ENCODE measurements at places on chromosomes 2 and 18.

- no peak for DNase-seq
Observed at GRCh38 chr2:165295643-165296042, 56.4 kb downstream of the SCN2A start.

DNA sequence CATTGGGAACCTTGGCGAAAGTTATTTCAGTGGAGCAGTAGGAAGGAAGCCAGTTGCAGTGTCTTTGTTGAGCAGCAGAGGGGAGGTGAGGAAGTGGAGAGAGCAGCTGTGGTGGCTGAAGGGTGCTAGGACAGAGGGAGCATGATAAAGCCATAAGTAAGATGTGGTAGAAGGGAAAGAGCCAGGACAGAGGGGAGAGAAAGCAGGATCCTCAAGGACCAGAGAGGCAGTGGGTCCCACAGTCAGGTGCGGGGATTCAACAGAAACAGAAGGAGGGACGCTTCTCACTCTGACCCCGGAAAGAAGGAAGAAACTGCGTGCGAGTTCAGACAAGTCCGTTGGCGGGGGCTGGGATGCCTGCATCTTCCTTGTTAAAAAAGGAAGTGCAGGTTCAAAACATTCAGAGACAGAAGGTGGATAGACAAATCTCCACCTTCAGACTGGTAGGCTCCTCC is at the start of gene CXCR2:
TSS of gene CXCR2 (plus strand) at position 403 of the 455 bp plus-strand sequence. CDS start 8,774 bp downstream, outside the sequence.
- no peak for DNase-seq

DNA sequence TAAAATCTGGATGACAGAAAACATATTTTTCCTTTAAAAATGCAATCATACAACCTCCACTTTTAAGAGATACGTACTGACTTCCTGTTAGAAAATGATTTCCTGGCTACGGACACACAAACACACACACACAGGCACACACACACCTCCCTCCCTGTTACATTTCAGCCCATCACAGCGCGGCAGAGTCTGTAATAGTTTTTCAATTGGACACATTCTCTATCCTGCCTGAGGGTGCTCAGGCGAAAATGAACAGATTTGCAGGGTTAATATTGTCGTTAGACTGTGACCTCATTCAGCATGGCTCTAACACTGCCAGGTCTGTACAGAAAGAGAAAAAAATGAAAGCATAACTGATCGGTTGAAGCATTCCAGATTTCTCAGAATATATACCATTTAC is 45.0 kb downstream of the KCTD1 start:
- no peak for DNase-seq

- DNase-seq = peak; percentile 73
Observed at GRCh38 chr2:73984922-73985307, 205 bp downstream of the TET3 start.

DNA sequence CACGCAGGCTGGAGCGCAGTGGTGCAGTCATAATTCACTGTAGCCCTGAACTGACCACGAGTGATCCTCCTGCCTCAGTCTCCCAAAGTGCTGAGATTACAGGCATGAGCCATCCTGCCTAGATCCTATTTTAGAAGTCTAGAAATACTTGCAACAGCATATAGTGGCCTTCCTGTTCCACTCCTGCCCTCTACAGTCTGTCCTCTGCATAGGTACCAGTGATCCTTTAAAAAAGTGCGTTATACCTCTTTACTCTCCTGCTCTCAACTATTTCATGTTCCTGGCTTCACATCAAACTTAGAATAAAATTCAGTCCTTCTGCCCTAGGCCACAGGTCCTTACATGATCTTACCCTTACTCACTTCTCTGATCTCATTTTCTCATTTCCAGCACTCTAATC is 6.0 kb downstream of the COMMD1 start:
- no peak for DNase-seq

DNA sequence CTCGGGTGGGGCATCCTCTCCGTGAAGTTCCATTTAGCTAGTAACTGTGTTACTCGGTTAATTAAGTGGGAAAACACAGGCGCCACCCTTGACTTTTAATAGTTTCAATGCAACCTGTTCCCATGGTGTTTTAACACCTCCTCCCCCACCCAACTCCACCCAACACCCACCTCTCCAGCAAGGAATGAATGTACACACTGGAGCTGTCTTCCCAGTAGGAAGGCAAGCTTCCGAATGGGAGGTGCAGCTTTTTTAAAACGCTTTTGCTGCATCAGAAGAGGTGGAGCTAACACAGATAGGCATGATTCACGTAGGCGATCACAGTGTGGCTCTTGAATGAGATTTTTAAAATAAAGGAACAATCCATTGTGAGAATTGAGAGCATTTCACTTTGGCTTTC is 73.8 kb upstream of the AGAP1 start:
- no peak for DNase-seq

- DNase-seq = no peak
Observed at GRCh38 chr2:105778080-105778607, 33.4 kb downstream of the NCK2 start.

- no peak for DNase-seq
Observed at GRCh38 chr2:218402491-218402901, 2.8 kb downstream of the CTDSP1 start.

DNA sequence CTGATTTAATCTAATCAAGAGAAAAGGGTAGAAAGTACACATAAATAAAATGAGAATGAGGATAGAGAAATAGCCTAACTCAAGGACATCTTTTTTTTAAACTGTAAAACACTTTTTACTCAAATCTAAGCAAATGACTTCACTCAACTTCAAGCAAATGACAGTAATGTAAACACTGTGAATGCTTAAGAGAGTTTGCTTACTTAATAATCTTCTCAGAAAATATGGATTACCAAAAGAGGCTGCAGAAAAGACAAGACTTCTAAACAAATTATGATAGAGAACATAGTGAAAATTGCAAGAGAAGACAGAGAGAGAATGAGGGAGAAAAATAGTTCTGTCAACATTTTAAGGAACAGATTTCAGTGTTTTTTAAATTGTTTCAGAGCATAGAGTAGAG is 52.5 kb downstream of the FAM124B start:
- no peak for DNase-seq

DNA sequence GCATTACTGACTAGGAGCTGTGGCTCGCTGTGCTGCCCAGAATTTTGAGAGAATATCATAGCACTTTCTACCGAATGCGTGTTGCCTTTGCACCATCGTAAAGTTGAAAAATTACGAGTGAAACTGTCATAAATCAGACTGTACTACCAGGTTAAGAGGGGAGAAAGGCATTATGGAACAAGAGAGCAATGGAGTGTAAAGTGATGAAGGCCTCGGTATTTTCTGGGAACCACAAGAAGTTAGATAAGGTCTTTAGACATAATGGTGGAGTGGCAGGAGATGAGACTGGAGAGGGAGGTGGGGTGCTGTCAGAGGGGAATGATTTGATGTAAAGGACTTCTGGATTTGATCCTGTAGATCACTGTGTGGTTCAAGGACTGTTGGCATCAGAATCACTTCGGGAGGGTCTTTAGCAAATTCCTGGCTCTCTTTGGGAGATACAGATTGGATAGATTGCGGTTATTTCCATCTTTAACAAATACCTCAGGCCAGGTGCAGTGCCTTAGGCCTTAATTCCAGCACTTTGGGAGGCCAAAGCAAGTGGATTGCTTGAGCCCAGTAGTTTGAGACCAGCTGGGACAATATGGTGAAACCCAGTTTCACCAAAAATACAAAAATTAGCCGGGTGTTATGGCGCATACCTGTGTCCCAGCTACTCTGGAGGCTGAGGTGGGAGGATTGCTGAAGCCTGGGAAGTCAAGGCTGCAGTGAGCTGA is 4.9 kb upstream of the ADGRF3 start:
- no peak for DNase-seq

- no peak for DNase-seq
Observed at GRCh38 chr2:164954186-164954585, 1.1 kb downstream of the SLC38A11 start.

GRCh38 chr2:98769114-98769476 is 38.2 kb upstream of the MGAT4A start:
- DNase-seq = no peak

GRCh38 chr2:106108351-106108750 is 85.8 kb downstream of the UXS1 start:
- no peak for DNase-seq

- DNase-seq = no peak
Observed at GRCh38 chr2:118242216-118242615, 153.9 kb downstream of the INSIG2 start.

- DNase-seq = no peak
Observed at GRCh38 chr2:238163481-238164198, 4.9 kb downstream of the ERFE start.

DNA sequence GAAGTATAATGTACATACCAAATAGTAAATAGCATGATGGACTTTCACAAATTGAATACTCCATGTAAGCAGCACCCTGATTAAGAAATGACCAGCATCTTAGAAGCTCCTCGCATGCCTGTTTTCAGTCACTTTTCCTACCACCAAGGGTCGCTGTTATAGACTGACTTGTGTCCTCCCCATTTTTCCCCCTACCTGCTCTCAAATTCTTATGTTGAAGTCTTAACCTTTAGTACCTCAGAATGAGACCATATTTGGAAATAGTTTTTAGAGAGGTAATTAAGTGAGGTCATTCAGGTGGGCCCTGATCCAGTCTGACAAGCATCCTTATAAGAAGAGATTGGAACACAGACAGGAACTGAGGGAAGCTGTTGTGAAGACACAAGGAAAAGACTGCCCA is 125.9 kb downstream of the LYPD6 start:
- no peak for DNase-seq

DNA sequence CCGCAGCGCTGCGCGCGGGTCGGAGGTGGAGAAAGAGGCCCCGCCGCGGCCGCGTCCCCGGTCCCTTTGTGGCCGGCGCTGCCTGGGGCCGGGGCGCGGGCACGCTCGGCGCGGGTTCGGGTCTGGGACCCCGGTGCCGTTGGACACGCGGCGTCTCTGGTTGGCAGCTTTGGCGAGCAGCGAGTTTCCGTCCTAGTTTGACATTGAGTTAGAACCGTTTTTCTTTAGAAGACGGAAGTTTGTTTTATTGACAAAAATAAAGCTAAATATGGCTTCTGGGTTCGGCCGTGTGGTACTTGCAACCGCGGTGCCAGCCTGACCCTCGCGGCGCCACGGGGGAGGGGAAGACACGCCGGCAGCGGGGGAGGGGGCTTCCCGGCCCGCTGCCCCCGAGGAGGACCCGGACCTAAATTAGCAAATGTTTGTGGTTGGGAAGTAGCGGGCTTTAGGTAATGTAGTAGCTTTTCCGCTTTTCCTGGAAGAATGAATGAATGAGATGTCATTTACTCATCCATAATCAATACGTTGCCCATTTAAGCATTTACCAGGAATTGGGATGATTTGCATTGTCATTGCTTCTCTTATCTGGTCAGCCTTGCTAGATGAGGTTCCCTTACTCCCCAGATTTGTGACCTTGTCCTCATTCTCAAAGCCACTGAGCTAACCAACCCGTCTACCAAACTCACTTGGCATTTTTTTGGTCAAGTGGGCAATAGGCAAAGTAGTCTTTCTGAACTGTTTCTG is 530 bp downstream of the GALNT1 start:
- peak; percentile 19 for DNase-seq

- no peak for DNase-seq
Observed at GRCh38 chr2:149290662-149291061, 39.7 kb upstream of the LYPD6 start.

DNA sequence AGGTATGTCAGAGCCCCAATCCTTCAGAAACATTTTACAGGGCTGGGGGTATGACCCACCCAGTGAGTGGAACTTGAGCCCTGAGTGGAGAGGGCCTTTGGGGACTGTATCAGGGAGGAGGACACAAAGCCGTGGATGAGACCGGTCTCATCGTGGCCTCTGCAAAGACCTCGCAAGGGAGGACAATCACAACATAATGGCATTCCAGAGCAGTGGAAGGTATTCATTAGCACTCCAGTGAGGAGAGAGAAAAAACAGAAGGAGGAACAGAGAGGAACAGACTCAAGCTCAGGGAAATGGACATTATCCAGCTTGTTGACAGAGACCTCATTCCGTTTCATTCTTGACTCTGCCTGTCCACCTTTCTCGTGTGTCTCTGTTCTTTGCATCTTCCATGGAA is 38.8 kb upstream of the CTAGE1 start:
- DNase-seq = no peak

GRCh38 chr2:55862673-55863390 is 60.8 kb downstream of the EFEMP1 start:
- DNase-seq = no peak

DNA sequence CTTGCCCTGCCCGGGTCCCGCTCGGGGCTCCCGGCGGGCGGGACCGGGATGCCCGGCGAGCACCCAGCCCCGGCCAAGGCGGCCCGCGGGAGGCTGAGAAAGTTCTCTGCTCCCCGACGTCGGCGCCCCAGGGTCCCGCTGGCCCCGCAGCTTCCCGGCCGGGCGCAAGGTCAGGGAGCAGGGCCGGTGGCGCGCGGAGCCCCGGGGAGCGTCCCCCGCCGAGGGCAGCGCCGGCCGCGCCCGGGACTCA is 331 bp downstream of the SERPINE2 start:
- no peak for DNase-seq

DNA sequence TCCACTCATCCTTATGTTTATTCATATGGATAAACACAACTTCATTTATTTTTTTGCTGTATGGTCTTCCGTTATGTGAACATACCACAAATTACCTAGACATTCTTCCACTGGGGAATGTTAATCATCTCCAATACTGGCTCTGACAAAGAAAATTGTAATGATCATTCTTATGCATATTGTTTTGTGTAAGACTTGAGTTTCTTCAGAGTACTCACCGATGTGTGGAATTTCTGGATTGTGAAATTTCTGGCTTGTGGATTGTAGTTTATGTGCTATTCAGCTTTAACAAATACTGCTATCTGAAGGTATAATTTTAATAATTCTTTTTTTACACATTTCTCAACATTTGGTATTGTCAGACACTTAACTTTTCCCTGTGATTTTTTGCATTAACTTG is 212.2 kb upstream of the THUMPD2 start:
- DNase-seq = no peak

DNA sequence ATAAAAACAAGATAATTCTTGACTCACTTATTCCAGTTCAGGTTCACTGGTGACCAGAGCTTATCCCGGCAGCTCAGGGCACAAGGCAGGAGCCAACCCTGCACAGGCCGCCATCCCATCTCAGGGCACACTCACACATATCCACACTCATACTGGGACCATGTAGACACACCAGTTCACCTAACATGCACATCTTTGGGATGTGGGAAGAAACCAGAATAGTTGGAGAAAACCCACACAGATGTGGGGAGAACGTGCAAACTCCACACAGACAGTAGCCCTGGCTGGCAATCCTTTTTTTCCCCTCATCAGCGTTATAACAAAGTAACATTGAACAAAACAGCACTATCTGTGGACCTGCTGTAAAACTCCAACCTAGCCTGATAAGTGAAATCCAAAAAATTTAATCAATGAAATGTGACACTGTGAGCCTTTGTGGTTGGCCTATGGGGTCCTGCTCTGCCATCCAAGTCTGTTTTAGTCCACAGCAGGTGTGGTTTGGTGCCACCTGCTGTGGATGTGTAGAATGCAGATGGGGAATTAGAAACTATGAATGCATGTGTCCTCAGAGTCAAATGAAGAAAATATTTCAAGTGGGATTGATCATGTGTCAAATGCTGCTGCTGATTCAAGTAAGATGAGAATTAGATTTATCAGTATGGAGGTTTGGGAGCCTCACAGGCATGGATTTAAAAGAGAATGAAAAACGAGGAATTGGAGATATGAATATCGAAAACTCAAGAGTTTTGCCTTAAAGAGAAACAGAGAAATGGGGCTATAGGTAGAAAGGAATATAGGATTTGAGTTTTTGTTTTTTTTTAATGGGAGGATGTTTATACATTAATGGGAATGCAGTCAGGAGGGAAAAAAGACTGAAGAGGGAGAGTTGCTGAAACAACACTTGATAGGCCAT is 47.0 kb downstream of the UGP2 start:
- peak; percentile 33 for DNase-seq

- DNase-seq = no peak
Observed at GRCh38 chr2:221001381-221001801, 570.7 kb downstream of the EPHA4 start.

GRCh38 chr2:28955467-28955866 is 25.6 kb upstream of the TOGARAM2 start:
- DNase-seq = no peak

All from stimulated activated CD4-positive, alpha-beta T cell treated with anti-CD3 and anti-CD28 coated beads, Interleukin-12 subunit alpha, Interleukin-12 subunit beta, amount 100 ng/mL, for 4 hours (primary cell).